ENCODE measurements at places on chromosomes 2 and 18.

GRCh38 chr2:55883357-55883756, 40.2 kb downstream of the EFEMP1 start:
- no peak for DNase-seq

DNA sequence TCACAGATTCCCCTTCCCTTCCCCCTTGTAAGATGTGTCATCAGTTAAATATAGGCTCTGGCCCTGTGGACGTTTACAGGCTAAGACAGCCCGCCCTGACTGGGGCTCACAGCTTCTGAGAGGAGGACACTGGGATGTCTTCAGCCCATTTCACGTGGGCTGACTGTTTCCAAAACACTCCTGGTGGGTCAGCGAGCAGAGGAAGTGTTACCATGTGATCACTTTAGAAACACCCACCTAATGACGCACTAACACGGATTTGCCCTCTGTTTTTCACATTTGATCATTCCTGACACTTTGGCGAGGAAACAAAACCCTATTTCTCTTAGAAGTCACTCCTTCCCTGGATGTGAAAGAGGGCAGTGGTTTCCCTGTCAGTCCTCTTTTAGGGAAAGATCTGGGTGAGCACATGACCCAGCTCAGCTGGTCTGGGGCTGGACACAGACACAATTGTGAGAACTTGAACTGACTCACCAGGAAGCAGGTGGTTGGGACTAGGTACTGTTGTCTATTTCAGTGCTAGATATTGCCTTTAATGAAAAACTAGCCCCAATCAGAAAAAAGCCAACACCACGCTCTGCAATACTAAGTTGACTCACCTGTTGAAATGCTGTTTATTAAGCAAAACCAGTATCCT, 38.8 kb downstream of the BMP10 start:
- no peak for DNase-seq

DNA sequence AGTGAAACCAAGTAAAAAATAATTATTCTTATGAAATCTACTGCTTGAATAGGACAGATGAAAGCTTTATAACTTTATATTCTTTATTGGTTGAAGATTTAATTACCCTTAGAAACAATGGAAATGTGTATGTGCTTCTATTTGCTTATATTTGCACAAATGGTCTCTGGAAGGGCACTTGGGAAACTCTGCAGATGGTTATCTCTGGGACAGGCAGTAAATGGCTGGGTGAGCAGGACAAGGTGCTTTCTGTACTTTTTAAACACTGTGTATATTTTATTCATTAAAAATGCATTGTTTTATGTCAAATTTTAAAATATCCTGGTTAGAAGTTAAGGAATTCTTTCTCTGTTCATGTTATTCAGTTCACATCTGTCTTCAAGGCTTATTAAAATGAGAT, 131.1 kb downstream of the LRRTM4 start:
- no peak for DNase-seq

DNA sequence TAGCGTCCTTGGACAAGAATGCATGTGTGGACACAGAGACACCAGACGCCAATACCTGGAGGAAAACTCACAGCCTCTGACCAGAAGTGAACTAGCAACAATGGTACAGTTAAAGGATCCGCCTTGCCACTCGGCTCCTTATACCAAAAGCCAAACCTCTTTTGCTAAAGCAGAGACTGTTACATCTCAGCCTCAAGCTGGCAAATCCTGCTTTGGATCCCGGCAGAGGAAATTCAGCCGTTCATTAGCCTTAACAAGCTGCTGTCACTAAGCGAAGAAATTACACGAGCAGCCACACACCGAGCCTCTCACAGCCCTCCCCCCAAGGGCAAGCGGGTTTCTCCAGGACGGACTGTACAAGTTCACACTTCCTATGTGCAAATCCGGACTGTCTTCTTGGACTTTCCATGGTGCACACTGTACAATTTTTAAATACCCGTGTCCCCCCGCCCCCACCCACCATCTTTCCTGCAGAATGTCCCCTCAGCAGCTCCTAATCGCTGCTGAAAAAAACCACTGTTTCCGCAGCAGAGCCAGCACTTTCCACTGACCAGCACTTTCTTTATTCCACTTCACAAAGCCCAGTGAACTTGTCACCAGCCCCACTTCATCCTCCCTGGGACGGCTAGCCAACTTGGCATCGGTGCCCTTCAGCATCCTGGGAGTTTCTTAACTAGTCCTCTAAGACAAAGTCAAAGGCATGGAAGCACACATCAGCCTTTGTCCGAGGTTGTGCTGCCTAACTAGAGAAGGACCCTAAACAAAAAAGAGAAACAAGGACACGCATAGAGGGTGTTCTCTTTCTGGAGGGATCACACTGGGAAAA, 1.5 kb downstream of the KLF7 start:
- DNase-seq = peak; percentile 65

DNA sequence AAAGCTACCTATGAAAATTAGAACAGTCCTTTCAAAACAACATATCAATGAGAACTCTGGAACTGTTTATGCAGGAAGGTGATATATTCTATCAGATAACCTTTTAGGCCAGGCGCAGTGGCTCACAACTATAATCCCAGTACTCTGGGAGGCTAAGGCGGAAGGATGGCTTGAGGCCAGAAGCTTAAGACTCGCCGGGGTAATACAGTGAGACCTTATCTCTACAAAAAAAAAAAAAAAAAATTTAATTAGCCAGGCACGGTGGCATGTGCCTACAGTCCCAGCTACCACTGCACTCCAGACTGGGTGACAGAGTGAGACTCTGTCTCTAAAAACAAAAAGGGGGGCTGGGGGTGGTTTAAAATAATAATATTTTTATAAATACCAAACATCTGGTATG, 77.9 kb downstream of the OSBPL1A start:
- no peak for DNase-seq

GRCh38 chr18:74508821-74509225, 12.7 kb downstream of the CNDP2 start:
- peak; percentile 29 for DNase-seq

- no peak for DNase-seq
Measured at GRCh38 chr2:61620244-61621159, 82.3 kb upstream of the XPO1 start.

DNA sequence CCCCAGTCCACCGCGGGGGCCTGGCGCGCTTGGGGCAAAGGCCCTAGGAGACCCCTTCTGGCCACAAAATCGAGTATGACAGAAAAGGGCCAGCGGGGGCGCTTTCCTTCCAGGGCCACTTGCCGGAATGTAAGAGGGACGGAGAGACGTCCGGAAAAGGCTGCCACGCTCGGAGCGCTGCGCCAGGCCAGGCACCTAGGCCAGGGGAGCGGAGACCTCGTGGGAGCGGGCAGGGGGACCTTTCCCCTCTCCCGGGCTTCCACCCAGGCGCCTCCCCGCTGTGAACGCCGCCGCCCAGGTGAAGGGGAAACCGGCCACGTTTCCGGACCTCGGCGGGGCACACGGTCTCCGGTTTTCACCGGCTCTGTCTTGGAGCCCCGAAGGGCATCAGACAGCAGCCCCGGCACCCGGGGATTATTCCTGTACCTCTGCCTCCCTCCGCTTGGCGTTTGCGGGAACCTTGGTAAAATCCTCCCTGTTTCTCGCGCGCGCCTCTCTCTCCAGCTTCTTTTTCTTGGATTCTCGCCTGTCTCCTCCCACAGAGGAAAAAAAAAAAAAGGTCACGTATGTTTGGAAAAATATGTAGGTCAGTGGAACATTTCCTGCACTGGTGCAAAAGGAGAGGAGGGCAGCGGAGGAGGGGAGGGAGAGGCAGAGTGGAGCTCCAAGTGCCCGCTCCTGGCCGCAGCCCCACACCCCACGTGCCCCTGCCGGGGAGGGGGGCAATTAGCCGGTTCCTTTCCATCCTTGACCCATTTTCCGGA, 1.2 kb upstream of the NPAS2 start:
- peak; percentile 86 for DNase-seq

GRCh38 chr2:33371304-33372090, 105.0 kb upstream of the RASGRP3 start:
- no peak for DNase-seq

GRCh38 chr2:10885094-10885860, 26.5 kb upstream of the KCNF1 start:
- no peak for DNase-seq

DNA sequence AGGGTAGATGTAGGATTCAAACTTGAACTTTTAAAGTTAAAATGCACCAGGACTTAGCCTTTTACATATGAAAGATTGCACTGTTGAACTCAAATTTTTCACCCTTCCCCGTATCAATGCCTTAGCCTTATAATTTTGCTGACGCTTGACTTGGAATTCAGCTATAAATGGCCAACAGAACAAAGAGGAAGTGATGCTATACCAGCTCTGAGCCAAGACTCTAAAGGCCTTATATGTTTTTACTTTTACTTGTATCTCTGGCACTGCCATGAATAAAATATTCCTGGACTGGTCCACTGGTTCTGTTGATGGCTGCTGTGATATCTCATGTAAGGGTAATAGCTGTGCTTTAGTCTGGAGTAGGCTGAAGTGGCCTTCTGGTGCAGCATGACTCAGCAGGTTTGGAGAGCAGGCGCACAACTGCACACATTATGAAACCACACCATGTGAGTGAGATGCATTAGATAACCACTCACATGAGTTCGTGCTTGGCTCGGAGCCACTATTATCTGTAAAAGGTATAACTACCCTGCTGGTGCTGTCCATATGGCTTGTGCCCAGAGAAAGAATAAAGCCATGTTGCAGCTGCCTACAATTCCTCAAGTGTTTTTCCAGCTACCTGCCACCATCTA, 8.4 kb upstream of the IER3IP1 start:
- DNase-seq = no peak

DNA sequence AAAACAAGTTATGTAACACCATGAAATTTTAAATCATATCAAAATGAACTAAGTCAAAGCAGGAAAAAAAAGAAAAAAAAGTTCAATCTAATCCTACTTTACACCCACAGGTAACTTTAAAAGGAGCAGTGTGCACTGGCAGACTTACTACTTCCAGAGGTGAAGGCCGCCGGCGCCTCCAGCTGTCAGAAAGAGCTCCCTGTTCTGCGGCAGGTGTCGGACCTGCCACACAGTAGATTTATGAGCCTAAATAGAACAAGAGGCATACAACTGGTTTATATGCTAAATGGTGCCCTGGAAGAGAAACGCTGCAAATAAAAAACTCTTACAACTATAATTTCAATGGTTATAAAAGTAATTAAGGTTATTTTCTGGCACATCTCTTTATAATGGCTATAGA, 23.1 kb upstream of the PNO1 start:
- DNase-seq = no peak

DNA sequence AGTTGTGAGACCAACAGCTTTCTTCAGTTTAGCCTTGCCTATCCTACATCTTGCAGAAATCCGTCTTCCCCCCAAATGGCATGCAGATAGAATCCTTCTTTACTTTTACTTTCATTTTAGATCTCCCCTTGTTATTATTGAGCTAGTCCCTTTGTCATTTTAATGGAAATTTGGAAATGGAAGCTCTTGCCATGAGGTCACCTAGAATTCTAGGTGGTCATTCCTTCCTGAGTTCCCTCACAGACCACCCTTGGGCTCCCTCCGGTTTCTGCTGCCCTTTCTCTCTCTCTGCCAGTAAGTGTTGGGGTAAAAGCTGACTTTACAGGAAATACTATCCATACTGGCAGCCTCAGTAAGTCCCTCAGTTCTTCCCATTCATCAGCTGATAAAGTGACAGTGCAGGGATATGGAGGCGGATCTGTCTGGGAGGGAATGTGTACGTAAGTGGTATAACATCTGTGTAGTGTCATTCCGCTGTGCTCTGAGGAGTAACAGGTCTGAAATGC, 30.2 kb downstream of the ARHGAP25 start:
- DNase-seq = no peak

- no peak for DNase-seq
Measured at GRCh38 chr2:127082974-127083373, 24.0 kb downstream of the BIN1 start.

Measured in left lobe of liver (tissue), 2 donors.